Effector CD4-positive, alpha-beta T cell (primary cell): ENCODE measurements at places on chromosomes 16 and 17.

DNA sequence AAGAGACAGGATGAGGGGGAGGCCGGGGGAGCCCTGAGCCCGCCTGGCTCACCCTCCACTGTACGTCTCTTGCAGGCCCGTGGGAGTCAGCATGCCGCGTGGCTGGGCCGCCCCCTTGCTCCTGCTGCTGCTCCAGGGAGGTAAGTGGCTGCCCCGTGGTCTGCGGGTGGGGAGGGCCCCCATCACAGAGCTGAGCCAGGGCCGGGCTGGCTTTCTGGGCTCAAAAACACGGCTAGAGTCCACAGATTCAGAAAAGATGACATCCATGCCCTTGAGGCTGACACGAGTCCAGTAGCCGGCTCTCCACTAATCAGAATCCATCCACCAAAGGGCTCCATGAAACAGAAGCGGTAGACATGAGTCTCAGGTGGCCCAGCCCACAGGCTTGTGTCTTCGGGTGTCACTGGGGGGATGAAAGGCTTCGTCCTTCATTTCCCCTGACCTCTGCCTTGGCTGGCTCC is 28.0 kb downstream of the IL21R start:
- no peak for DNase-seq

DNA sequence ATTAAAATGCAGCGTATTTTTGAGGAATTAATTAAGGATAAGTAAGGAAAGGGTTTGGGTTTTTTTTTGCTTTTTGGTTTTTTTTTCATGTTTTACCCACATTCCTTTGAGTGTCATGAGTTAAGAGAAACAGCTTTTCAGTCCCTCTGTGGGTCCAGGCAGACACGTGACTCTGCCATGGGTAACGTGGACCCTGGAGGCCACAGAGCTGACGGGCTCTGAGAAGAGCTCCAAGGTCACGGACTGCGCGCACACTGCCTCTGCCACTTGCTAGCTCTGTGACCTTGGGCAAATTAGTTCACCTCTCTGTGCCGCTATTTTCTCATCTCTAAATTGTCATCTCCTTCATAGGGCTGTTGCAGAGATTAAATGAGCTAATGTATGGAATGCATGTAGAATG is 588.2 kb upstream of the CDH11 start:
- no peak for DNase-seq

- no peak for DNase-seq
These were observed 39.7 kb upstream of the NGFR start for GRCh38 chr17:49455272-49455861.

DNA sequence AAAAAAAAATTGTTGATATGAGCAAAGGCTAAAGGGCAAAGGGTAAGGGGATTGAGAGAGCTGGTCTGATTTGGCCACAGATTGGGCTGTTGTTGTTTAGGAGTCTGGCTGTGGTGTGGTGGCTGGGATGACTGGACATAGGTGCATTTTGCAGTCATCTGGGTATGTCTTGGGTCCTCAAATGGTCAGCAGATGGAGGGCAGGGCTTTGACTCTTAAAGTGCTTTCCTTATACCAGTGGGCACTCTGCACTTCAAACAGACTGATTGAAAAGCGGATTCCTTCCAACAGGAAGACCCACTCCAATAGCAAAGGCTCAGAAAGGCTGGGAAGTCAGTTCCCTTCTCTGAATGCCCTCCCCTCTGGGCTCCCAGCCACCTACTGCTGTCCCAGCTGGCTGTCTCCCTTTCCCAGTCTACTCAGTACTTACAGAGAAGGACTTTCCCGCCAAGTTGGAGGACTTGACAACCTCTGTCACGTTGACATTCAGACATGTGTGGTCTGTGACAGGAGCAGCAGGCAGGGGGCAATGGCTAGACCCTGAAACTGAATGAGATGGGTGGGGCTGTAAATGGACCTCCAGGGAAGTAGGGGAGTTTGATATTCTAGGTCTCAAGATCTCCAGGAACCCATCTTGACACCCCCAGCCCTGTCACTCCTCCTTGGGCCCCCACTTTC is 19.6 kb upstream of the MFSD6L start:
- no peak for DNase-seq

GRCh38 chr16:46832757-46833459 is 1.9 kb upstream of the C16orf87 start:
- DNase-seq, result no peak
